ENCODE measurements at places on chromosomes 16 and 17. TPM values are rescaled to one million over a fixed set of nuclear protein-coding genes. Genes with fewer than 3 reads are reported as not detected.

Gene CCDC78
- total RNA-seq, result 17.1 TPM

DNA sequence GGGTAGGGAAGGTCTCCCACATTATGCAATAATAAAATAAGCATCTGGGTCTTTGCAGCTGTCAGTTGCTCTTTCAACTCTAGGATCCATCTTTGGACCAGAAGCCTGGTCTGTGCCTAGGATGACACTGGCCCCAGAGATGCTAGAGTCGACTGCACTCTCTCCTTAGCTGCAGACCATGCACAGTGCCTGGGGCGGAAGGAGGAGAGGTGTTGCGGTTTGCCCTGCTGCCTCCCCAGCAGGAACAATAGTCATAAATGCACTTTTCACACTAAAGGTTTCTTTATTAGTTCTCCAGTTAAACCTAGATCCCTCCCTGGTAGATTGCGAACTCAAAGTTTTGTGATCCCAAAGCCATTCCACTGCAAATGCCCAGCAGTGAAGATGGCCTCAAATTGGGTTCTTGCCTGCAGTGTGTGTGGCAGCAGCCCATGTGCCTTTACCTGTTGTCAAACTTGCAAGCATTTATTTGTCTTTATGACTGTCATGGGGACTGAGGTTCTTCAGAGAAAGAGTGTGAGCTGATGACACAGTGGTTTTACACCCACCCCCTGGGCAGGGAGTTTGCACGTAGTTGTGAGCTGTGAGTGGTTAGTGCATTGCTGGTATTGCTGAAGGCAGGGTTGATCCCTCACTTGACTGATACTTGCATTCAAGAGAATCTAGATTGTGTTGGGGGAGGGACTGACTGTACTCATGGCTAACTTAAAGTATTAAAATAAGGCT, 10.3 kb downstream of the ATXN1L start:
- DNase-seq, result no peak

DNA sequence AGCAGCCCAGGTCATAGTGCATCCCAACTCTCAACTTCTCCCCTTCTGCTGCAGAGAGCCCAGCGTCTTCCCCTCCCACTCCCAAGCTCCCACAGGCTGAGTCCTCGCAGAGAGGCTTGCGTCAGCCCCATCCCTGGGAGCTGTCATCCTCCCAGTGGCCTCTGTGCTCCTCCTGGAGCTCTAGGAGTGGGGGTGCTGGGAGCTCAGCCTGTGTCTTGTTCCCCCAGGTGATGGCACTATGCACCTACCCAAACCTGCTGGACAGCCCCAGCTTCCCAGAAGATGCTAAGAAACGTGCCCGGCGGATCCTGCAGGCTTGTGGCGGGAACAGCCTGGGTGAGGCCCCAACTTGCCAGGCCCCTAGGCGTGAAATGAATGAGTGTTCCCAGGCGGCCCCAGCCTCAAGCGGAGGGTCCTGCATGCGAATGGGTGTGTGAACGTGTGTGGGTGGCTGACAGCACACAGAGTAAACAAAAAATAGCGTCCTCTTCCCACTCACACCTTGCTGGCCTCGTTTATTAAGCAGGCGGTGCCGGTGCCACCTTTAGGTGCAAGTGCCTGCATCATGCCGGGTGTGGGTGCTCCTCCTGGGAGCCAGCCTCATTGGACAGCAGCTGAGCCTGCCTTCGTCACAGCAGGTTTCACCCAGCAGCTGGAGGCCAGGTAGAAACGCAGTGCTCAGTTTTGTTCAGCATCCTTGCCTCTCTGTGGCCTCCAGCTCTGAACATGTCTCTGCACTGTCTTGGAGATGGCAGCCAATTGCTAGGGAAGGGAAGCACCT, 16.5 kb downstream of the GPT2 start:
- no peak for DNase-seq

GRCh38 chr16:89442990-89443726, 47.2 kb downstream of the ANKRD11 start:
- no peak for DNase-seq

- DNase-seq, result no peak
Observed at GRCh38 chr16:11303405-11304138, 22.4 kb upstream of the PRM1 start.

GRCh38 chr17:7329997-7330637, 982 bp upstream of the NEURL4 start:
- DNase-seq, result peak; percentile 69

DNA sequence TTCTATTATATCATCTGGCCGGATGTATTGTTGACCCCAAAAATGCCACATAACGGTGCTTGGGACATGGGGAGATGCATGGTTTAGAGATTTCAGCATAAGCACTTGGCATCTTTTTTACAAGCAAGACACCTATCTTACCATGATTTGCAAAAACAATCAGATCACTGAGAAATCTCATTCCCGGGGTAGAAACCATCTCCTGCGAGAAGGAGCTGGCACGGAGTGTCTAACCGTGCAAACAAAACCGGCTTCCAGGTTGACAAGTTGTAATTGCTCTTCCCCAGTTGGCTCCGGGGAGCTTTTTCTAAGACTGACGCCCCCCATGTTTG, 1.0 kb downstream of the SLC16A6 start:
- DNase-seq, result no peak

DNA sequence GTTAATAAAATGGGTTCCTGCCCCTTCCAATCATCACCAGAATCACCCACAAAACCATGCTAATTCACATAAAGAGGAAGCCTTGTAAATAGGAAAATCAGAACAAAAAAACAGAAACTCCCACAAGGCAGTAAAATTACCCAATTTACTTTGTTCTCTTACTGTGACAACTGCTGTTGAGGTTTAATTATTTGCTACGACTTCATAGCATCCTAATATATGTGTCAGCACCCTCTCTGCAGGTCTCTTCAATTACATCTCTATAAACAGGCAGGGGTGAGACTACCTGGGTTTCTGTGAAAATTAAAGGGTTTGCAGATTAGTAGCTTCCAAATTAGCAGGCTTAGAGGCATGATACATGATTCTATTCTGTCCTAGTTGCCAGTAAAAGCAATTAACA, 2.7 kb downstream of the WDR59 start:
- no peak for DNase-seq

GRCh38 chr17:28404812-28405570, 1.0 kb downstream of the SLC46A1 start:
- no peak for DNase-seq

- no peak for DNase-seq
Observed at GRCh38 chr16:56102906-56103305, 88.4 kb upstream of the GNAO1 start.
